IPS DF 6.9 (cell line): ENCODE measurements at places on chromosomes 5 and 9.

DNA sequence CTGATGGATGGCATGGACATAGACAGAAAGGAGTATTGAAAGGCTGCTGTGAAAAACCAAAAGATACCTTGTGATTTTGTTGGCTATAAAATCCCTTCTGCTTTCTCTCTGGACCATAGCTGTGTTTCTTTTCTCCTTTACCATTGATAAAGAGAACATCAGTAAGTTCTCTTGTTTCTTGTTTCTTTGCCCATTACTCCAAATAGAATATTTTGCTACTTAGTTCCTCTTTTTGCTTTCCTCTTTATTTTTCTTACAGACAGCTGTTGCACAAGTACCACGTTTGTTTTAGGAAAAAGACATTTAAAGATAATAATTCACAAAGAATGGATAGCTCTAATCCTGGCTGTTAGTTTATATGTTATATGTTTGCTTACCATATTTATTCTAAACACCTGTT is 1129.2 kb downstream of the DTWD2 start:
- no peak for DNase-seq

- no peak for DNase-seq
Measured at GRCh38 chr9:83646500-83647239, 23.7 kb downstream of the IDNK start.

- DNase-seq, result no peak
Measured at GRCh38 chr5:31008231-31008630, 185.3 kb upstream of the CDH6 start.

DNA sequence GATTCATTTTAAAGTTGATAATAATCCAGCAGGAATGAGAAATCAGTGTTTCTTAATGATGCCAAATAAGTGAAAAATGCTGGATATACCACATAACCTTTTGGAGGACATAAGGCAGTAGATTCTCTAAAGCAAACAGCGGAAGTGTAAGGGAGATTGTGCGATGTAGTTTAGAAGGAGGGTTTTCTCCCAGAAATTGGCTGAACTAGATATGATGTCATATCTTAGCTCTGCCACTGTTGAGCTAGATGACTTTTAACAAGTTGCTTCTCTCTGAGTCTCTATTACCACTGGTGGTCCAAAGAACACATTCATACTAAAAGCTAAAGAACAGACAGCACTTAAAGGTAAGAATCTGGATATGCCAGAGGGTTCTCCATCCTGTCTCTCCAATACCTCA is 107.0 kb downstream of the NR6A1 start:
- no peak for DNase-seq

DNA sequence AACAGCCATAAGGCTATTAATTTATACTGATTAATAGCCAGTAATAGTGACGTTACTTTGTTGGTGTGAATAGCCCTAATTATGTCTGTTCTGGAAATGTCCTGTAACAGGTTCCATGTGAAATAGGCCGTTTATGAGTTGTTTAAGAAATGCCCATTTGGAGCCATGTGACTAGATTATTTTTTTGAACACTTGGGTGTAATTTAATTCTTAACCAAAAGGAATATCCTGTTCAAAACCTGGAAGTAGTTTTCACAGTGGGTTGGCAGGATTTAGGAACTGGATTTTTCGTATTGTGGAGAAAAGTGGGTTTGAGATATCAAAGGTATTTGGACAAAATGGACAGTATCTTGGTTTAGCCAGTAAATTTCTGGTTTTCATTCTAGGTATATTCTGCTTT is 1.3 kb downstream of the TENT2 start:
- no peak for DNase-seq

GRCh38 chr5:144566747-144567420 is 396.2 kb downstream of the KCTD16 start:
- peak; percentile 2 for DNase-seq

GRCh38 chr5:179834120-179834519 is 13.4 kb downstream of the SQSTM1 start:
- DNase-seq, result no peak

DNA sequence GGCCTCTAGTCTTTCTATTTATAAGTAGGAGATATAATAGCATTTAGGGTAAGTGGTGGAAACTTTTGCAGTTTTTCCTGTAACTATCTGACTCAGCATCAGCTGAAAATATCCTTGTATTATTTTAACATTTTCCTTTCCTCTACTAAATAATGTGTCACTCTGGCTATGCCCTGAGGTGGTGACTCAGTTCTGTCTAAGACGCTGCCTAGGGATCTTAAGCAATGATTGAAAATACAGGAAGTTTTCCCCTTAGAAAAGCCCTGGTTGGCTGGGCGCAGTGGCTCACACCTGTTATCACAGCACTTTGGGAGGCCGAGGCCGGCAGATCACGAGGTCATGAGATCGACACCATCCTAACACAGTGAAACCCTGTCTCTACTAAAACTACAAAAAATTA is 9.3 kb upstream of the EDIL3 start:
- no peak for DNase-seq

GRCh38 chr5:38371596-38371995 is 113.2 kb downstream of the EGFLAM start:
- no peak for DNase-seq

GRCh38 chr9:96719921-96720320 is 58.0 kb downstream of the ZNF510 start:
- DNase-seq, result no peak

DNA sequence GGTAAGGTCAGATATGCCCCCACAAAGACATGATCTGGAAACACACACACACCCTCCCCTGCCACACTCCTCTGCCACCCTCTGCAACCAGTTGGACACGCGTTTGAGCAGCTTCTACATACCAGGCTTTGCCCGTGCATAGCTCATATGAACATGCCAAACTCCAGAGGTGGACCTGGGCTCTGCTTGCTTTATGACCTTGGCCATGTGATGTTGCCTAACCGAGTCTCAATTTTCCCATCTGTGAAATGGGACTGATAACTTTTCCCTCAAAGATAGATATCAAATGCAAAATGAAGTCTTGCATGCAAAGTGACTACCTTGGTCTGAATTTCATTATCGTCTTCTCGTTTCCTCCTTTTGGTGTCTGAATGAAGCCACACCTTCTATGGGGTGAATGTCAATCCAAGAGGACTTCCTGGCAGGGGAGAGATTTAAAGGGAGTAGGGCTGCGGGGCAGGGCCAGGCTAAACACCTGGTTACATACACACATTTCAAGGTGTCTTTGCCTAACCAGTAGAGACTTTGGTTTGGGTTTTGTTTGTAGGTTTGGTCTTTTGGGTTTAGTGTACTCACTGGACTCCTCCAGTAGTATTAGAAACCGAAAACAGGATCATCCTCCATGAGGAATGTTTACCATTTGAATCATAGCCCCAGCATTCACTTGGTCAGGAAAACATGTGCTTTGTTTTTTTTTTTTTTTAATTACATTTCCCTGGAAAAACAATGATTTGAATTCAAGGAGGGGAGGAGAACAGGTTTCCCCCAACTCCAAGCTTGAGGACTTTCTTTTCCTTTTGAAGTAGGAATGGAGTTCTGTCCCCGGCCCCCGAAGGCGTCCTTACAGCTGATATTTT is 63.2 kb downstream of the COL27A1 start:
- no peak for DNase-seq

DNA sequence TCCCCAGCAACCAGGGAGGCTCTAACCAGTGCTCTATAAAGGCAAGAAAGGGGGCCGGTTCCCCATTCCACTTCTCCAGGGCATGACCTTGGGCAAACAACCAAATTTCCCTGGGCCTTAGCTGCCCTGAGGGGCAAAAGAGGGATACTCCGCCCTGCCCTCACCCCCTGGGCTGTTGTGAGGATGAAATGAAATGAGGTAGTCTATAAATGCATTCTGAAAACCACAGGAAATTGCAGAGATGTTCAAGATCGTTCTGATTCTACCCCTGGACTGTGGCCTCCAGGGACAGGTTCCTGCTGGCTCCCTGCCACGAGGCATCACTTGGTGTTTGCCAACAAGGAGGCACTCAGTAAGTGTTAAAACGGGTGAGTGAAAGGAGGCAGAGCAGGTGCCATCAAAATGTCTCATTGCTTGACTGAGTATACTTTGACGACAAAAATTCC is 5.7 kb downstream of the RAPGEF1 start:
- no peak for DNase-seq

DNA sequence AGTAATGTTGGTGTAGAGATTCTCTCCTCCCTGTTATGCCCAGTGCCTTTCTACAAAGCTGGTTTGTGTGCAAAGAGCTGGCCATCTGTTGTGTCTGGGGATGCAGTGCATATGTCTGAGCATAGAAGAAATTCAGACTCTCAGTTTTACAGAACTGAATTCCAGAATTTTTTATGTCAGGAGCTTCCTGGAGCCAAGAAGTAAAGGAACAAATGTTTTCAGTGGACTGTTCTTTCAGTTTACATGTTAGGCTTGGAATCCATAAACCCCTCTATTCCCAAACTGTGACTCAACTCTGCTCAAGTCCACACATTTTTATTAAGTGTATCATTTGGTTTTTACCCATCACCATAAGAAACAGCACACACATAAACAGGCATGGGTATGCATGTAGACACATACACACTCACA is 366.0 kb downstream of the BRINP1 start:
- no peak for DNase-seq

DNA sequence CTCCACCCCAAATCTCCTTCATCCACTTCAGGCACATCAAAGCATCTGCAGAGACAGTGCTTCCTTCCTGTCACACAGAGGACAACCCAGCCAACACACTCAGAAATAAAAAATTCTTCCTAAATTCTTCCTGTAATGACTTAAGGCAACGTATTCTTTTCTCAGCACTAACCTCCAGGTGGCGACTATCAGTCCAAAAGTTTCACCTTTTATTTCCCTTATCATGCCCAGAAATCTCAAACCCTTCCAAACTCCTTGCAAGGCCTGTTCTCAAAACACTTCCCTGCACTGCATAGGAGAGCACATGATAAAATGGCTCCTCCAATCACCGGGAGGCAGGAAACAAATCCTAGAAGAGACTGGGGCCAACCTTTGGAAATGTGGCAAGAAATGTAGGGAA is 35.1 kb downstream of the SLIT3 start:
- DNase-seq, result no peak

DNA sequence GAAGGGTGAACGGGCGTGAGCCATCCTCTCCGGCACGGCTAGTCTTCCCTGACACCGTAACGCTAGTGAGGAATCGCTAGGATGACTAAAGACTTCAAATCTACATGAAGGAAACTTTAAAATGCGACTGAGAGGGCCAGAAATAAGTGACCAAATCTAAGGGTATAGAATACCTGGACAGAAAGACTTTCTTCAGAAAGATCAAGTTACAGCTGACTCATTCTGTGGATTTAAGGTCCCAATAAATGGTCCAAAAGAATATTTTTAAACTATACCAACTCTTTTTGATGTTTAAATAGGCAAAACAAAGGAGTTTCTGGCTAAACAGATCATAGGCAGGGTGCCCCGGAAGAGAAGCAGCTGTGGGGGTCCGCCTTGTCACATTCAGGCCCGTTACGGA is 38.9 kb upstream of the CEP72 start:
- DNase-seq, result no peak

- DNase-seq, result no peak
Measured at GRCh38 chr9:76310577-76310976, 83.6 kb downstream of the RFK start.

- DNase-seq, result no peak
Measured at GRCh38 chr9:97934321-97935115, 3.5 kb downstream of the HEMGN start.

DNA sequence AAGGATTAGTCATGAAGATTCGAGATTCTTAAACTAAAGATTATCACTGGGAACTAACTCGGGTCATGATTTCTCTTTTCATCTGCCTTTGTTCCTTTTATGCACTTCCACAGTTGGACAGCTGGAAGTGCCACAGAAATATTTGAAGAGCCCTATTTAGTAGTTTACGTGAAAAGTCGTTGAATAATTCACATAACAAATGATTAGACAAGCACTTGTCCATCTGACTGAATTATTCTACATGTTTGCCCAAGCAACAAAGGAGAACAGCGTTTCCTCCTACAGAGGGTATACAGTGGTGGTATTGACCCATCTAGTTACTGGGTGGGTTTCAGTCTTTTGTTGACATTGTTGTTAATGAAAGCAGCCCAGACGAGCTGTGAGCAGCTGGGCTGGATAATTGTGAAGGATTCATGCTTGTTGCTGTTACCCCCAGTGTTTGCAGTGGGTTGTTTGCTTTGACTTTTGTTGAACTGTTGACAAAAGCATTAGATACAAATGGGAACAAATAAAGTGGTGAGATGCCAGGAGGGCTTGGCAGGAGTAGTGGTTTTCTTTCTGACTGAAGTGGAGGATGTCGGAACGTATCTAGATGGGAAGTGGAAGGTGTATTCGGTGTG is 96.2 kb downstream of the TLE4 start:
- DNase-seq, result no peak

- no peak for DNase-seq
Measured at GRCh38 chr5:68225911-68226545, 10.5 kb downstream of the PIK3R1 start.

- DNase-seq, result no peak
Measured at GRCh38 chr5:90142541-90142940, 267.0 kb downstream of the CETN3 start.

- no peak for DNase-seq
Measured at GRCh38 chr5:171600741-171601265, 181.4 kb downstream of the FGF18 start.

GRCh38 chr5:76111477-76112174 is 28.4 kb downstream of the SV2C start:
- no peak for DNase-seq

GRCh38 chr5:34740389-34740806 is 84.3 kb downstream of the RAI14 start:
- DNase-seq, result no peak

DNA sequence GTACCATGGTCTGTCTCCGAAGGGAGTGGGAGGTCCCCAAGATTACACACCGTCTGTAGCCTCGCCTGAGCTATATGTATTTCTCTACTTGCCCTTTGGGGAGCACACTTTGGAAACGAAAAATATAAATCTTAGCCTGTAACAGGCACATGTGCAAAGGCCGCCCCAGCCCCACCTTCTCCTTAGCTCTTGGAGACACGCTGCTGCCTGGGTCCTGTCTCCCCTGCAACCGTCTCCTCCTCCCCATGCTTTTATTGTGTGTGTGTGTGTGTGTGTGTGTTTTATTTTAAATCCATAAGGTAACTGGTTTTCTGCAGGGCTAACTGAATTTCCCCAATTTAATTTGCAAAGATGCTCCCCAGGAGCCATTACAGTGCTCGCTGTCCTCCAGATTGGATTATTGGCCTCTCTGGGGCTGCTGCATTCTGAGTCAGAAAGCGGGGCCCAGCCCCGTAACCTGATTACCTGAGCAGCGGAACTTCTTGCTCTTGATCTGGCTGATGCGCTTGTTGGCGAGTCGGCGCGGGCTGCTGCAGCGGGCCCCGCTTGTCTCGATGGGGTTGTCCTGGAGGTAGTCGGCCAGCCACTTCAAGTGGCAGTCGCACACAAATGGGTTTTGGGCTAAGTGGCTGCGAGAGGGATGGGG is 193.3 kb upstream of the PANK3 start:
- no peak for DNase-seq

GRCh38 chr9:9846557-9846956 is 766.2 kb downstream of the PTPRD start:
- DNase-seq, result no peak
